ENCODE measurements at places on chromosomes 3 and 15. TPM values are rescaled to one million over a fixed set of nuclear protein-coding genes. Genes with fewer than 3 reads are reported as not detected.

Gene MNS1
- total RNA-seq: 1.2 TPM

Gene CPLX3
- total RNA-seq: 0.19 TPM

Gene RASGRP1
- total RNA-seq: 2.6 TPM

Gene SOX2
- total RNA-seq: not detected

Gene RAP2B
- total RNA-seq: 14.4 TPM

Gene IMPG2
- total RNA-seq: 0.09 TPM

Gene ALAS1
- total RNA-seq: 103 TPM

Gene ARID3B
- total RNA-seq: 11.5 TPM

Gene CSNK1G1
- 19.1 TPM for total RNA-seq

All from mucosa of descending colon (tissue), 3 donors.